ENCODE measurements at places on chromosomes 16 and 17. TPM values are rescaled to one million over a fixed set of nuclear protein-coding genes. Genes with fewer than 3 reads are reported as not detected.

DNA sequence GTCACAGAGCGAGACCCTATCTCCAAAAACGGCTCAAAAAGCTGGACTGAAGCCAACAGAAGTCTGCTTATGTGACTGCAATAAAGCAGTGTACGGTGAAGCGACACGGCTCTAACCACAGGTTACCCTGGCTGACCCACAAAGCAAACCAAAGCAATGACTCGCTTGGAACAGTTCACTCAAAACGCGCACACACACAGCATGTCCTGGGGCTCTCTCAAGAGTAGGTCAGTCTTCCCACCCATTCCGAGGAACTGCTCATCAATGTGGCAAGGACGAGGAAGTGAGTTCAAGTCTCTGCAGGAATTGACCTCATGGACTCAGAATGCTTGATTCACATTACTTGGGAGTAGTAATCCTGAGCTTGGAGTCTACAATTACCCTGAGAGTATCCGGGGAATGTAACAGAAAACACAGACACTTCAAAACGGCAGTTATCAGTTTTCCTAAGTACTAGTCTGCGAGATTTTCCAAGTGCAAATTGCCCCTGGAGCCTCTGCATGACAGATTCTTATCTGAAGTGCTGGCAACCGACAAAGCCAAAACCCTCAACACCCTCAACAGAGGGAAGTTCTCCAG lies 25.4 kb downstream of the PELP1 start:
- DNase-seq = peak; percentile 96

DNA sequence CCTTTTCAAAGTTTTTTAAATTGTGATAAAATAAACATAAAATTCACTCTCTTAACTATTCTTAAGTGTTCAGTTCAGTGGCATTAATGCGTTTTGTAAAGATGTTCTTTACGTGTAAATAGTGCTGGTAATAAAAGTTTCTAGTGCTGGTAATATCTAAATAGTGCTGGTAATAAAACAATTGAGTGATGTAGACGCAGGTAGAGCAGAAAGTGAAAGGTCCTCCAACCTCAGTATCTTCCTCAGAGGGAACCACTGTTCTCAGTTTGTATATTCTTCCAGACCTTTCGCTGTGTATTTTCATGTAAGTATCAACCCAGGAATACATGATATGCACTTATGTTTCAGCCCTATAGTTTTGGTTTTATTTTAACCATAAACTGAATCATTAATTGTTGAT lies 53.1 kb downstream of the CLEC16A start:
- DNase-seq = no peak

GRCh38 chr17:46108120-46108519 lies 85.1 kb downstream of the KANSL1 start:
- no peak for DNase-seq

DNA sequence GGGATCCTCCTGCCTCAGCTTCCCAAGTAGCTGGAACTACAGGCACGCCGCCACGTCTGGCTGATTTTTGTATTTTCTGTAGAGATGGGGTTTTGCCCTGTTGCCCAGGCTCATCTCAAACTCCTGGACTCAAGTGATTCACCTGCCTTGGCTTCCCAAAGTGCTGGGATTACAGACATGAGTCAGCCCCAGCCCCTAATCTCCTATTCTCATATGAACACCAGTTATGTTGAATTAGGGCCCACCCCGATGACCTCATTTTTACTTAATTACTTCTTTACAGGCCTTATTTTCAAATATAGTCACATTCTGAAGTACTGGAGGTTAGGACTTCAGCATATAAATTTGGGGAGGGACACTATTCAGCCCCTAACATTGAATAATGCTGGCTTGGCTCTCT lies 49.2 kb downstream of the ZNRF1 start:
- peak; percentile 31 for DNase-seq

GRCh38 chr16:89350701-89351380 lies 133.3 kb downstream of the ZNF778 start:
- peak; percentile 43 for DNase-seq

GRCh38 chr17:4706121-4706520 lies 2.2 kb upstream of the PELP1 start:
- peak; percentile 20 for DNase-seq

DNA sequence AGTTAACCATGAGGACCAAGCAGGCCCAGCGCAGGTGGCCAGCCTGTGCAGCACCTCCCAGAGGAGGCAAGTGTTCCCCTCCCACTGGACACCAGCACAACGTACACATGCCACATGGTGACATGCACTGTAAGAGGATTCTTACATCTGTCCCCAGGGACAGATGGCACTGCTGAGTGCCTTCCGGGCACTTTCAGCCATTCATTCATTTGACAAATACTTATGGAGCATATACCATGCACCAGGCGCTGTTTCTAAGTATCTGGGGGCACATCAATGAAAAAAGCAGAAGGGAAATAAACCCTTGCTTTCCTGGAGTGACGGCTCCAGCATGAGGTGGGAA lies 79.6 kb downstream of the GAS7 start:
- no peak for DNase-seq

DNA sequence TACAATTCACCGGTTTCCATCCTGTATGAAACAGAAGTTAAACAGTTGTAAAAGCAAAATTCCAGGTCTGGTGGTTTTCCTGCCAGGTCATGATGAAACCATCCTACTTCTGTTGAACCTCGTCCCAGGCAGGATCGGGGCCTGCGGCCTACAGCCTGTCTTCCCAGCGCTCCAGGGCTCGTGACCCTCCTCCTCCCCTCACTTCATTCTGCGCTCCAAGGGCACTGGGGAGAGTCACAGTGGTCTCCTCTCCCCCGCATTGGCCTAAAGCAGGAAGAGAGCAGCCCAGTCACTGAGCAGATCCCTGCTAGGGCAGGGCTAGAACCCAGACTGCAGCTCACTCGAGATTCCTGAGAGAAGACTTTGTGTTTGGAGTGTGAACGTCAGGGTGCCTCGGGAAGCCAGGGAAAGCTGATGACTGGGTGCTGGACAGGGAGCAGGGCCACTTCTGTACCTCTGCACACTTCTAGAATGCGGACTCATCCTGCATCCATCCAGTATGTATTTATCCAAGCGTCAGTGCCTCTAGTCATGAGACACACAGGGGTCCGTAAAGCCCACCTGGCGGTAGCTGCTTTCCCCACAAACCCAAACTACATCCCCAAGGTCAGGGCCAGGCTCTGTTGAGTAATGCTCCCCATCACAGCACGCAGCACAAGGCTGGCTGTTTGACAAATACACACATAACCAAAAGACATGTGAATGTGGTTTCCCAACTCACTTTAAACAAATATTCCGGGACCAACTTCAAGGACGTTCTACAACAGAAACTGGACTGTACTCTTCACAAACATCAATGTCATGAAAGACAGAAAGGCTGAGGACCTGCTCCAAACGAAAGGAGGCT lies 1.7 kb upstream of the ITGAE start:
- peak; percentile 44 for DNase-seq

Gene FOXJ1
- not detected for total RNA-seq

Gene SMTNL2
- total RNA-seq = not detected

Gene IL21R
- total RNA-seq = not detected

Gene BCL6B
- total RNA-seq = not detected

Gene CETP
- total RNA-seq = not detected

Gene USB1
- 25.5 TPM for total RNA-seq
